ENCODE measurements at places on chromosomes 12 and 14. TPM values are rescaled to one million over a fixed set of nuclear protein-coding genes. Genes with fewer than 3 reads are reported as not detected.

The RILPL1 gene
- 4.6 TPM for total RNA-seq

DNA sequence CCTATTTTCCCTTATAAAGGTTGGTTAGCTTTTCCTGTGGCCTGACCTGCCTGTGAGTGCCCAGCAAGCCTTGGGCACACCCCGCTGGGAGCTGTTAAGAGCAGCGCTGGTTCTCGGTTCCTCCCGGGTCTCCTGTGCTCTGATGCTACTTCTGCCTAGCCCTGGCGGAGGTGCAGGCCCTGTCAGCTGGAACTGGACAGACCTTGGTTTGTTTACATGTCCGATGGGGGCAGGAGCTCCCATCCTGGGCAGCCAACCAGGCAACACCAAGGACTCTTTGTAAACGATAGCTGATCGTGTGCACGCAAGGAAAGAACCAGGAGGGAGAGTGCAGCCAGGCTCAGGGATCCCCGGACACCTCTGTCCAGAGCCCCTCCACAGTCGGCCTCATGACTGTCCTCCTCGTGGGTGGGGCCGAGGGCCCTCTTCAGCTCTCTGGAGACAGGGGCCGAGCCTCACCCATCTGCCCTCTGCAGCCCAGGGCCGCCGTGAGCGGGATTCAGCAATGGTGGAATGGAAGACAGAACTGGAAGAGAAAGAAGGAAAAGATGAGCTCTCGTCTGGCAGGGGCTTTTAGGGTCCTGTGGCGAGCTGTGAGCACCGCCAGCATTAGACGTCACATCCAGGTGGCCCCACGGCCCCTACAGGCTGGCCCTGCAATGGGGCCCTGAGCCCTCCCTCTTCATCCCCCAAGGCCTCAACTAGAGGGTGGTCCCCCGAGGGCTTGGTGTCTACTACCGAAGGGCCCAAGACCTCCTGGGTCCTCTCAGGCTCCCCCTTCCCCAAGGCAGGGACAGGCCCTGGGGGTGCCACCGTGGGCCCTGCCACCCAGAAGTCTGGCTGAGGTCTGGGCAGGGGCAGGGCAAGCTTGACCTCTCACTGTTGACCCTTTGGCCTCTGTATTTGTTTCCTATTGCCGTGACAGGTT lies 12.3 kb downstream of the TNFAIP2 start:
- peaks cover 8% of the 10 kb centered on the region for H3K27me3 ChIP-seq
- H3K27ac ChIP-seq = no peak overlapping the region

GRCh38 chr14:74653386-74654138 lies 41.5 kb upstream of the LTBP2 start:
- peaks cover 3% of the 10 kb centered on the region for H3K4me1 ChIP-seq
- DNase-seq = no peak
- H3K36me3 ChIP-seq = peaks cover 16% of the 10 kb centered on the region

DNA sequence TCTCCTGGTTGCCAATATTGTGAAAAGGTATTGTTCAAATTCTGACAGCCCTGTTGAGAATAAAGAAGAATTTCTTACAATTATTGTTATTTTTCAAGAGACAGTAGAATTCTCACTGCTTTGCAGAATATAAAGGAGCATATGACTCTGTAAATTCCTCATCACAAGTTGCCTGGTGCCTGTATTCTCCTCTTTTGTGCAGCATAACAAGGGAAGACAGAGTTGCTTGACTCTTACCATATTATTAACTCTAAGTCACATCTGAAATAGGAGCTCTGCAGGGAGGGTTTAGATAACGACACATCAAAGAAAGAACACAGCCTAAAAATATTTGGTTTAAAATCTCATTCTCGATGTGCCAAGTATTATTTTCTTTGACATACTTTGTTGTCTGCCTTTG lies 31.1 kb downstream of the MYF5 start:
- no peak overlapping the region for H3K4me3 ChIP-seq
- H3K27ac ChIP-seq = no peak overlapping the region
- DNase-seq = no peak
- no peaks in the 10 kb centered on the region for H3K36me3 ChIP-seq
- no peaks in the 10 kb centered on the region for H3K27me3 ChIP-seq

DNA sequence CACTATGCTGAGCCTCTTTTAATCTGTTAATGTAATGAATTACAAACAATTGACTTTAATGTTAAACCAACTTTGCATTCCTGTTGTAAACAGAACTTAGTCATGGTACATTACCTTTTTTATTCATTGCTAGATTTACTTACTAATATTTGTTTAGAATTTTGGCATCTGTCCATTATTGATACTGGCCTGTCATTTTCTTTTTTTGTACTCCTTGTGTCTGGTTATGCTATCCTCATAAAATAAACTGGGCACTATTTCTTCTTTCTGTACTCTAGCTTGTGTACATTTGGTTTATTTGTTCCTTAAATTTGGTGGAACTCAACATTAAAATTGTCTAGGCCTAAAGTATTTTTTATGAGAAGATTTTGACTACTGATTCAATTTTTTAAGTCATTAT lies 32.1 kb downstream of the SPATA7 start:
- no peak overlapping the region for H3K27ac ChIP-seq
- H3K36me3 ChIP-seq = peaks cover 9% of the 10 kb centered on the region
- H3K4me1 ChIP-seq = no peaks in the 10 kb centered on the region
- no peak for DNase-seq
- no peaks in the 10 kb centered on the region for H3K27me3 ChIP-seq

GRCh38 chr12:40382217-40382616 lies 157.4 kb downstream of the LRRK2 start:
- no peaks in the 10 kb centered on the region for H3K27me3 ChIP-seq
- H3K27ac ChIP-seq = no peak overlapping the region
- no peak overlapping the region for H3K4me3 ChIP-seq

The ATP23 gene
- total RNA-seq = 8.3 TPM

The ATG2B gene
- total RNA-seq = 22.8 TPM

DNA sequence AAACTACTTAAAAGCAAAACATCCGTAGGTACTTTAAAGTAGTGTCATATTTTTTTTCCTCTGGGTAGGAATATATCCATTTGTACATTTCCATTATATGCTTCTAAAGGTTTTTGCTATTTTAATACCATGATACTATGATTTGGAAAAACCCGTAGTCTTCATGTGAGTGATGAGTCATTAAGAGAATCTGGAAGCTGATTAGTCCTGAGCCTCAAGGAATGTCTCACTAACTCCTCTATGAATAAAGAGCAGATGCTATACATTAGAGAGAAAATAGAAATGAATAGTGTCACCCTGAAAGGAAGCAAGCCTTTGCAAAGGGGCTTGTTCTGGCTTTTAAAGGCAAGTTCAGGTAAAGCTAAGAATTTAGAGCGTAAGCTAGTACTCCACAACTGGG lies 432.1 kb downstream of the CCDC91 start:
- peaks cover 4% of the 10 kb centered on the region for H3K27me3 ChIP-seq
- H3K4me3 ChIP-seq = no peak overlapping the region
- no peaks in the 10 kb centered on the region for H3K4me1 ChIP-seq
- H3K27ac ChIP-seq = no peak overlapping the region
- no peaks in the 10 kb centered on the region for H3K36me3 ChIP-seq
